ENCODE measurements at places on chromosomes 1 and 21. TPM values are rescaled to one million over a fixed set of nuclear protein-coding genes. Genes with fewer than 3 reads are reported as not detected.

DNA sequence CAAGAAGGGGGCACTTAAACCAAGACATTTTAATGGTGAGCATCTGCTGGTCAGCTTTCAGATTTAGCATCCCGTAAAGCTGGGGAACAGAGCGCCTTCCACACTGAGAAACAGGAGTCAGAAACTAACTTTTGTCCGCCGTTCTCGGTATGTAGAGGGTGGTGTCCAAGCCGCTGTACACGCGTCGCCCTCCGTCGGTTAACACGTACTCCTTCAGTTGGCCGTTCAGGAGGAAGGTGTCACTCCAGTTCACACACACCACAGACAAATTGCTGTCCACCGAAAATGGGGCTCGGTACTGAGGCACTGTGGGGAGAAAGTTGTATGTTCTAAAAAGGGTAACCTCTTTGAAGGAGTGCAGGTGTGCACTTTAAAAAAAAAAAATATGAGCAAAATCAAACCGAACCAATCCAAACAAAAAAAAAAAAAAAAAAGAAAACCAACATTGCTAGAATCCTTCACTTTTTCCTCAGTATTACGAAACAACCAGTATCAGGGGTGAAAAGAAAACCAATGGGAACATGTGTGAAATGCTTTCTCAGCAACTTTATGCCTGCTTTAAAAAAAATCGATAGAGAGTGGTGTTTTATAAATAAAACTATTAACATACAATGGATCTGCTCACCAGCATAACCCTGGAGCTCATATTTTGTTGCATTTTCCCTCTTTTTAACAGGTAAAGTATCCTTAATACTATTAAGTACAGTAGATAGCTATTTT lies 73.5 kb downstream of the KCTD3 start:
- ATAC-seq = no peak

DNA sequence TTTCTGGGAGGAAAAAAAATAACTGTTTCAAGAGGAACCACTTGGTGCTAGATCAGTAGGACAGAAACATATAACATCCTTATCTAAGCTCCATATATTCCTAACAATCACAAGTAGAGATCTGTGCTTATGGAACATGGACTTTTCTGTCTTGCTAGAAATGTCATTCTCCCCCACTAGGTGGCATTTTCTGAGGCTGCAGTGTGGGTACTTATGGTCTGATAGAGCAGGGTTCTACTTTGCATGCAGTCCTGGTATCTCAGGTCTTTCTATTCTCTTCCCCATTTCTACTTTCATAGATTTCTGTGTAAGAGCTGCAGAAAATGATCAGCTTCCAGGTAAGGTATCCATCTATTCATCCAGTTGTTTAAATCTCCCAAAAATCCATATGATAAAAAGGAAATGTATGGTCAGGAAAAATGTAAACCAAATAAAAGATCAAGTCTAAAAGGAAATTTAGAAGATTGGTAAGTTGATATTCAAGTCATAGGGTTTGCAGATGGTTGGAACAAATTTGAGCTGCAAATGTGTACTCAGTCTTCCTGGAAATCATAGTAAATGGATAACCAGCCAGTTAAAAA lies 1.5 kb downstream of the ZNF684 start:
- ATAC-seq = no peak

DNA sequence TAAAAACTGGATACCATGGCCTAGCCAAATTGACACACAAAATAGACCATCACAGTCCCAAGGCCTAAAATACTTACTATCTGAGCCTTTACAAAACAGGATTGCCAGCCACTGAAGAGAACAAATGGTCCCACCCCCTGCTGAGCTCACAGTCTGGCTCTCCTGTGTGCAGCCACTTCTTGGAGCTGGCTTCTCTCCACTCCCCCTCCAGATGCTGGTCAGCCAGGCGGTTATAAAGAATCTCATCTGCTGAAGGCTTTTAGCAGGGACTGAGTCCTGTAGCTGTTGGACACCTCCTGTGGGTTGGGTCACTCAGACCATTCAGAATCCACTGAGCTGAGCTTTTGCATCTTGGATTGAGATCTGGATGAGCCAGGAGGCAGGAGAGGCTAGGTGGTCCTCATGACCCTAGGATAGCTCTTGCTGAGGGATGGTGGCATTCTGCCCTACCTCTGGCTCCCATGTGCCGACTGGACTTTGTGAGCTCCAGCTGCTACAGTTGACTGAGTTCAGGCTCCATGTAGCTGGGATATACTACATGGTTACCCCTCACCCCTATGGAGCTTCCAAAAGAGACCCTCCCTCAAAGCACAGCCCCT lies 16.1 kb downstream of the OXCT2 start:
- no peak for ATAC-seq

GRCh38 chr21:19771881-19772280 lies 1226.3 kb upstream of the NCAM2 start:
- no peak for ATAC-seq

The PLD5 gene
- not detected for total RNA-seq

The BEND5 gene
- 0.35 TPM for total RNA-seq

The RGS16 gene
- 9.7 TPM for total RNA-seq
